Vagina (tissue), 2 donors: ENCODE measurements at places on chromosomes 16 and 17.
A peak's percentile ranks its signal among the peaks of the same experiment; 100 is the strongest.

GRCh38 chr17:66942451-66943264 is 21.8 kb upstream of the CACNG4 start:
- DNase-seq, result no peak

DNA sequence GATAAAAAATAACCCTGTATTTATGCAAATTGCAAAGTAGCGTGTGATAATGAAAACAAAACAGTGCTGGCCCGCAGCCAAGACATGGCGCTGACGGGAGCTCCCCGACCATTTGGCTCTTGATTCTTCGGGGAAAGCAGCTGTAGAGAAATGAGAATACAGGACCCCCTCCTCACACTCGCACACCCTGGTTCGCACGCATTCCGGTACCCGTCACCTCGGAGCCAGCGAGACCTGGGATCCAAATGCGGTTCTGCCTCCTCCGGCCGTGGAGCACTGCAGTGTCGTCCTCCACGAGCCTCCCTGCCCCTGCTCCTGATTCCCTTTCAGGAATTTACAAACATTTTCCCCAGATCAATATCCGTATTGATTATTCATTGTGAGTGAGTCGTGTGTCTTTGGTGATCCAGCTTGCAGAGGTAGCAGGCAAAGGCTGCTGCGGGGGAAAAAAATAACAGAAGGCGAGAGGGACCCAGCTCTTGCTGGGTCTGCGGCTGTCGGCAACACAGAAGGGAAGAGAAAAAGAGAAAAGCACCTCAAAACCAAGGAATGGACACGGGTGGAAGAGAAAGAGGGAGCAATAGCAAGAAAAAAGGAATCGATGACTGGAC is 184.1 kb upstream of the ZFHX3 start:
- DNase-seq, result no peak

- no peak for DNase-seq
These were observed 11.5 kb downstream of the SLC35B1 start for GRCh38 chr17:49696233-49696761.

DNA sequence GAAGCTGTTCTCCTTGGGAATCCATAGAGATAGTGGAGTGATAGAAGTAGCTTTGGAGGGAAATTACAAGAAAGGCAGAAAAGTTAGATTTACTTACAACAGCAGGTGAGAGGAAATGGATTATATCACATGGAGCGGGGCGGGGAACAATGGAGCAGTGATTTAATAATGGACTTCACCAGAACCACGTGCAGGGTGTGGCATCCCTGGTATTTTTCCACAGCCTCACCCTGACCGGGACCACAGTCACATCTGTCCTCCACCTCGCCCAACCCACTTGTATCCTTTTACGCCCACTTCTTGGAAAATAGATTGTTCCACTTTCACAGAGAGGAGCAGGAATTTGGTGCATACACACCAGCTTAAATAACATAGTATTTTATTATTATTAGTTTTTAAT is 15.9 kb upstream of the CYB5B start:
- DNase-seq, result no peak

DNA sequence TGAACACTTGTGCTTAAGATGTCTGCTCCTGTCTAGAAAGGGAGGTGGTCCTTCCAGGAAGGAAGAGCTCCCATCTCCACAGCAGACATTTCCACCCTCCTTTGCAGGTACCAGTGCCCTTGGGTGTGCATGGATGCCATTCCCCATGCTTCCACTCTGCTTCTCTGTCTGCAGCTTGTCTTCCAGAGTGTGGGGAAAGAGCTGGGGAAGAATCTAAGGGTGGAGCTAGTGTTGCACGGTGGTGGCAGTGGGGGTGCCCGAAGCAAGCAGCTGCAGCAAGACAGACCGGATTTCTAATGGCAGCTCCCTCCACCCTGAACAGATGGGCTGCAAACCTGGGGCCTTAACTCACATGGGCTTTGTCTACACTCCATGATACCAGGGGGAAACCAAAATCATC is 22.6 kb upstream of the HOXB13 start:
- no peak for DNase-seq

DNA sequence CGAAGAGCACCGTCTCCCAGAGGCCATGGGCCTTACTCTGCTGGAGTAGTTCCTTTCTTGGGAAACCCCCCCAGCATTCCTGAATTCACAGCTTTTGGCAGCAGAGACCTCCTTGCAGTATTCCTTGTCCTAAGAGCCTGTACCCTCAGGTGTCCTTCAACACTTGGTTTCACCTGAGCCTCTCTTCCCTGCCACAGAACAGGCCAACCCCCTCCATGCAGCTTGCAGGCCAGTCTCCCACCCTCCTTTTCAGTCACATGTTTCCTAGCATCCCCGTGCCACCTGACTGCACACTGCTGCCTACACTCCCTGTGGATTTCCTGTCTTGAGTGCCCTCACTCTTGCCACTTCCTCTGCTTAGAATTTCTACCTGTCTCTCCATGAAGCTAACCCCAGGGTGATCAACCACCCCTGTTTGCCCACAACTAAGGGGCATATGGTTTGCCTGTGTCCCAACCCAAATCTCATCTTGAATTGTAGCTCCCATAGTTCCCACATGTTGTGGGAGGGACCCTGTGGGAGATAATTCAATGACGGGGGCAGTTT is 65.5 kb downstream of the DYNLRB2 start:
- DNase-seq, result peak; percentile 58

DNA sequence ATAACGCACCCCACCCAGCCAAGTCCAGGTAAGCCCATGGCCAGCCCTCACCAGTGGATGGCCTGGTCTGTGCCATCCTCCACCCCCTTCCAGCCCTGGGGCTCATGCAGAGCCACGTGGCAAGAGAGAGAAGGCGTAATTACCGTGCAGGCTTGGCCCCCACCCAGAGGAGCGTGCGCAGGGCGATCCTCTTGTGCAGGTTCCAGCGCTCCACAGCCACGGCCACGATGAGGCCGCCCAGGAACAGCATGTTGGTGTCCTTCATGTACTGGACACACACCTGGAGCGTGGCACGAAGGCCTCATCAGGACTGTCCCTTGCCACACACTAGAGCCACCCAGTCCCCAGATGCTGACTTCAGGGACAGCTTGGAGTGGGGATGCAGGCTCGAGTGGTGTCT is 6.7 kb downstream of the SLC13A5 start:
- no peak for DNase-seq

GRCh38 chr16:27576729-27577128 is 26.8 kb downstream of the KATNIP start:
- no peak for DNase-seq

- DNase-seq, result no peak
These were observed 11.7 kb downstream of the PECAM1 start for GRCh38 chr17:64378890-64379354.

- DNase-seq, result no peak
These were observed 32.8 kb downstream of the HIC1 start for GRCh38 chr17:2087597-2088211.

- no peak for DNase-seq
These were observed 11.9 kb downstream of the FASN start for GRCh38 chr17:82085931-82086764.

GRCh38 chr16:66872559-66872942 is 7.8 kb upstream of the PDP2 start:
- DNase-seq, result no peak

GRCh38 chr17:28416703-28417311 is 10.8 kb upstream of the SLC46A1 start:
- no peak for DNase-seq

DNA sequence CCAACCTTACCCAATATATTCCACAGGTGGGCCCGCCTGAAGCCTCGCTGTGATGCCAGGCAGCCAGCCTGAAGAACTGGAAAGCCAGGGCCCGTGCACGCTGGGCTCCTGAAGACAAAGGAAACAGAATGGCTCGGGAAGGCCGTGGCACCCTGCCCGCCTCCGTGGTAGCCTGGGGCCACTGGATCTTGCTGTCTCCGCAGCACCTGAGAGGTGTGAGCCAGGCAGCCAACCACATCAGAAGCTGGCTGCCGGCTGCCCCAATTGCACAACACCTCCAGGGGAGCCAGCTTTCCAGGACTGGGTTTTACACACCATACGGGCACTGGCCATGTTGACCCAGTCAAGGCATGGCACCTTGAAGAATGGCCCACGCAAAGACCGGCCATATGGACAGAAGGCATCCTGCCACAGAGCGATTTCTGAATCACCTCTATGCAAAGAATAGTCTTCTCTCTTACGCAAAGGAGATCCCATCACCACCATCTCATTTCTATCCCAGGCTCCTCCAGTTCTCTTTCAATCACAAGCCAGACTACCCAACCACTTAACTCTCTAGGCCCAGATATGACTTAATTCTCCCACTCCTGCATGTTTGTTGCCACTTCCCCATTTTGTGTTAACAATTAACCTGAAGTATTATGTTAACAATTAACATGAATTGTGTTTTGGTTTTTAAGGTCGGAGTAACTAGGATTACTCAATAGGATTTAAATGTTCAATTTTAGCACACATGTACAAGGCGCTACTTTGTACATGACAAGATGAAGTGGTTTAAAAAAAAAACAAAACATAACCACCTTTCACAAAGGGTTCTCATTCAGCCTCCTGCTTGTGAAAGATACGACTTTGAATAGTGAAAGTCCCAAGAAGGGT is 32.1 kb downstream of the ZFHX3 start:
- DNase-seq, result no peak

- DNase-seq, result no peak
These were observed 542.1 kb downstream of the XYLT1 start for GRCh38 chr16:16928532-16929109.

GRCh38 chr16:88602091-88602490 is 31.9 kb downstream of the ZC3H18 start:
- no peak for DNase-seq

GRCh38 chr16:1003391-1004347 is 22.1 kb downstream of the SOX8 start:
- DNase-seq, result no peak

DNA sequence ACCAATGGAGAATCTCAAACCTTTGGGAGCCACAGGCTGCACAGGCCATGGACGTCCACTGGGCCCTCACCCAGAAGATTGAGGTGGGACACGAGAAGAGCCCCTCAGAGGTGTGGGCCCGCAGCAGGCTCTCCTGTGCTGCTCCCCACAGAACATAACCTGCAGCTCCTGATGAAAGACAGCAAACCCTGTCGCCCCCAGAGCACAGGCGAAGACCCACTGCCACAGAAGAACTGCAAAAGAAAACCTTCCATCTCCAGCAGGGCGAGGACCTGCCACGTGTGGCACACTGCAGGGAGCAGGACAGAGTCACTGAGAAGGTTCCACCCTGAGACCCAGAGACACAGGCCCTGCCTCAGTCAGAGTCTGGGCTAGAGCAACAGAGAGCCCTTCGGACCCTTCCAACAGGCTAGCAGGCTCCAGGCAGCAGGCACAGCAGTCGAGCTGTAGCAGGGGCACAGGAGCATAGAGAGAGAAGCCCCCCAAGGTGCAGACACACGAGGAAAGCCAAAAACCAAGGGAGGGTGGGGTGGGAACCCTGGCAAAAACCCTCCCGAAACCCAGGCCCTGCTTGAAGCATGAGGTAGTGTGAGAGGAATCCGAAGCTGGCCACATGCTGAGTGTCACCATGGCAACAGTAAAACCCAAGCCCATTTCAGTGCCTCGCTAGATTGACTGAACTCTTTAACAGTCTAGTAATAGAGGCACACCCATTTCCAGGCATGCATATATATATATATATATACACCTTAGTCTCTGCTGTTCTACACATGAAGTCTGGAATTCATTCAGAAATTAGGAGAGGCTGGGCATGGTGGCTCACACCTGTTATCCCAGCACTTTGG is 60.0 kb upstream of the CHMP6 start:
- no peak for DNase-seq

DNA sequence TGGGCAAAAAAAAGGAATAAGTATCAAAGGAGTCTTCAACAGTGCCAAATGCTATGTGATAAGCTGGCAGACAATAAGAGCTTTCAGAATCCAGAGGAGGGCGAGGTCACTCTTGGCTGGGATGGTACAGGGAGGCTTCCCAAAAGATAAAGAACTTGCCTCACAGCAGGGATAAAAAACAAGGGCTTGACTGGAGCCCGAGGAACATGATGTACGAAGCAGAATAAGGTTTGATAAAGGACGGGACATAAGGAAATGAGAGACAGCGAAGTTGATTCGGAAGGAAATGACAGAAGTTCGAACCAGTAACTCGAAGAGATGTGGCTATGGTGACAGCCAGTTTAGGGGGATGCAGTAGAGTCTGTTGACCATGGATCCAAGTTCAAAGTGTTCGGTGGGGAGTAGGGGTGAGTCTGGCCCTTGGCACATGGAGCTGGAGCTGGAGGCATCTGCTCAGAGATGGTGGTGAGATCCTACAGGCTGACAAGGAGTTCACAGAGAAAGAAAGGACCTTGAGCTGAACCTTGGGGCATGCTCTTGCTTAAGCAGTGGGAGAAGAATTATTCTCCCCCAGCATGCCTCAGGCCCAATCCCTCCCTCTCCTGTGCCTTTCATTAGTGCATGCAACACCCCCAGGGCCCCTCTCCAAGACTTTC is 137.6 kb upstream of the RCVRN start:
- no peak for DNase-seq

DNA sequence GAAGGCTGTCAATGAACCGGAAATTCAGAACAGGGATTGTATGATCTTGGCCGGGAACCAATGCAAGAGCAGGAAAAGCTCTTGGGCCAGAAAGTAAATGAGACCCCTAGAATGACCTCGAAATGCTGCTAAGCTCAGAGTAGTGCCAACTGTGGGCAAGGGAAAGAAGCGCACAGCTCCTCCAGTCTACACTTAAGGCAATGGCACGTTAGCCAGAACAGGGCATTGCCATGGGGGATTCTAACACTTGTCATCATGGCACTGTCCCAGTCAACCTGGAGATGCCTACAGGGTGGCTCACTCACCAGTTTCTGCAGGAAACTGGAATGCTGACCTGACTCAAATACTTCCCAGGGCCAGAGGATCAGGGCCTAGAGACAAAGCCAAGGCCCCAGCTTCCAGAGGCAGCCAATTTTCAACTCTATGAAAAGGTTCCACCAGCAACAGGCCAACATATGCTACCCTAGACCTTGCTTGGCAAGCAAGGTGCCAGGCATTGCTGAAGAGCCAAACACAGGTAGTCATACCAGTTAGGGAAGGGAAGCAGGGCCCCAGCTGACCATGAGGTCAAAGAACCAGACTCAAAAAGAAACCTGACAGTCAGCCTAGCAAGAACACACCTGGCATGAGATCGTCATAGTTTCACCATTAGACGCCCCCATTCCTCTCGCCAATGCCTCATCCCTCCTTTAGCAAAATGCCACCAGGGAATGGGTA is 34.9 kb downstream of the ARHGAP17 start:
- no peak for DNase-seq

DNA sequence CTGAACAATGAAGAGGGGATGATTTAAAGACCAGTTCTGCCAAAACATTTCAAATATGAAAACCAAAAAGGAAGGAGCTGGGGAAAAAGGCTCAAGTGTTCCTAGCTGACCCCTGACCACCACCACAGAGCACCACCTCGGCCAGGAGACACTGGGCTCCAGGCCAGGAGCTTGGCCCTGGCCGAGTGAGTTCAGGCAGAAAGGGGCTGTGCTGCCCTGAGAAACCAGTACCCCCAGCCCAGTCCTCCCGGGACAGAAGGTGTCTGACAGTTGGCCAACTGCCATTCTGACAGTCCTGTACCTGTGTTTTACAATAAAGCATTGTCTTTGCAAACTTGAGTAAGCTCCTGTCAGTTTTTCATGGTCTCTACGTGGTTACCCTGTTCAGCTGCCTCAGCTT is 98.2 kb downstream of the VPS53 start:
- DNase-seq, result no peak
